Fibroblast of the aortic adventitia (primary cell): ENCODE measurements at places on chromosomes 5 and 9.

DNA sequence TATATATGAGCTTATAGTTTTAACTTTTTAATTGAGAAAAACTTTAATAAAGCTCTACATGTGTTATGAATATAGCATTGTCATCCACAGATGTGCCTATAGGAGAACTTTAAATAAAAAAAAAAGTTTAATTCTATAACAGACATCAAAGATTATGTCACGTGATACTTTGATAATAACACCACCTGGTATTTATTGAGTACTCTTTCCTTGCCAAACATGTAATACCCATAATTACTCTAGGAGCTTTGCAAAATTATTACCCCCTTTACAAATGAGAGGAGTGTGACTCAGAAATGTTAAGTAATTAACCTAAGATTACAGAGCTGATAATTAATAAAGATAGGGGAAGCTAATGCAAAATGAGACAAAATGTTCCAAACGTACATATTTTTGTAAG, 43.0 kb downstream of the ITGA2 start:
- no peak for DNase-seq

DNA sequence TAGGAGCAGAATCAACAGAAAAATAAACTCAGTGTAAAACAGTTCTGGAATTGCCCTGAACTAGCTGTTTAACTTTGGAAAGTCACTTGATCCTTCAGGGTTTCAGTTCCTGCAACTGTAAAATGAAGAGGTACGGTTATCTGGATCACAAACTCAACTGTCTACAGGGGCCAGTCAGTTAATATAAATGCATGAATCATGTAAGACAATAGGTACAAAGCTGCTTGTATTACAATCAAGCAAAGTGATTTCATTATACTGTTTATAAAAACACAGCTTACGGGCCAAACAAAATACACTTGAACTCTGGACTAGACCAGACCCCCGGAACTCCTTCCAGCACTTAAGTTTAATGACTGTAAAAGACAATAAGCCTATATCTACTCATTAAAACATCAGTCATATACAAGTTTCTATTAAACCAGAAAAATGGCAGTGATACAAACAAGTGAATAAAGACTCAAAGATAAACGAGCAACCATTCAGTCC, 73.0 kb downstream of the MRPS27 start:
- DNase-seq = peak; percentile 57

DNA sequence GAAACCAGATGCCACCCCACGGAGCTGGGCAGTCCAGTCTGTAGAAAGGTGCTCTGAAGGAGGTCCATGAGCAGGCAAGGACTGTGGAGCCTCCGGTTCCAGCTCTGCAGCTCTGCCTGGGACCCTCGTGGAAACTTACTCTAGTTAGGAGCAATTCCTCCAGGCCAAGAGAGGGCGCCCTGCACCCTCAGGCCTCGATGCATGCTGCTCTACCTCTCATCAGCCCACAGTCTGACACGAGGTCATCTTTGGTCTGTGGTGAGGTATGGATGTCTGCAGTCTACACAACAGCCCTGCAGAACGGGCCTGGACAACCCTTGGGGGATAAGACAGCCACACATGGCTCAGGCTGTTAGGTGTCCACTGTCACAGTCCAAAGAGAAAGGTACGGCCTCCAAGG, 50.6 kb upstream of the UBTD2 start:
- no peak for DNase-seq

DNA sequence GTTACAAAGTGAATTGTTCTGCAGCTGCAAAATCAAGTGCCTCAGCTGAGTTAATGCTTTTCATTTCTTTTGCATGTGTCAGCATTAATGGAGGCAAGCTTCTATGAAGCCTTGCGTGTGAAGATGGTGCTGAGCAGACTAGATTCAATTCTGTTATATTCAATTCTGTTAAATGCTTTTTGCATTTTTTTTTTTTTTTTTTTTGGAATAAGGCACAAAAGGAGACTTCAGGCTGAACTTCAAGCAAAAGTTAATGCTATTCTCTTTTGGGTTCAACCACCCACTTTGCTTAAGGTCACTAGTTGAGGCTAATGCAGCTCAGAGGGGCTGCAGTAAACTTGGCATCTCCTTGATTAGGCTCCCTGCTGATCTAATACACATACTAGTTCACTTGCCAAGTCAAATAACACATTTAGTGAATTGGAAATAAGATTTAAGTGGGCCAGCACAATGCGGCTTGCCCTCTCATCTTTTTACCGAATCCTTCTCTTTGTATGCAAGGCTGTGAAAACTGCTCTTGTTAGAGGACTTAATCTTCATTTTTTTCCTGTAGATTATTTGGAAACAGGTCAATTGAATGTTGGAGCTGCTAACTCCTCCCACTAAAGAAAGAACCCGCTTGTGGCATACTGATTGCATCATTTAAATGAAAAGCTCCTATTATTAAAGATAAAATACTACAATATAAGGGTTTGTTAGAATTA, 1020.2 kb downstream of the NR2F1-AS1 start:
- peak; percentile 78 for DNase-seq

GRCh38 chr9:129108805-129109536, 1.6 kb downstream of the CRAT start:
- DNase-seq = no peak

- DNase-seq = no peak
Measured at GRCh38 chr9:132991351-132992300, 13.1 kb downstream of the GFI1B start.

GRCh38 chr9:27835746-27836145, 262.5 kb upstream of the C9orf72 start:
- no peak for DNase-seq

DNA sequence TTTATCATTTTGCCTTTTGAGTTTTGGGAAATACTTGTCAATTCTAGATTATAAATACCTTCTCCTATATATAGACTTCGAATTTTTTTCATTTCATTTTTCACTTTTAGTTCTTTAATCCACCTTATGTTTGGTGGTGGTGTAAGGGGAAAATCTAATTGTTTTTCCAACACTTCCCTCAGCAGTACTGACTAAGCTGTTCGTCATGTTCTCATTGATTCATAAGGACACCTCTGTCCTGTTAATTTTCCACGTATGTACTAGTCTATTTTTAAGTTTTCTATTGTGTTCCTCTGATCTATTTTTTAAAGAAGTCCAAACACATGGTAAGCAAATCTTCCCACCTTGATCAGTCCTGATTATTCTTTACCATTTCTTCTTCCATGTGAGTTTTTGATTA, 254.2 kb downstream of the SYK start:
- DNase-seq = no peak

GRCh38 chr9:15104826-15105420, 194.7 kb upstream of the FREM1 start:
- peak; percentile 52 for DNase-seq

DNA sequence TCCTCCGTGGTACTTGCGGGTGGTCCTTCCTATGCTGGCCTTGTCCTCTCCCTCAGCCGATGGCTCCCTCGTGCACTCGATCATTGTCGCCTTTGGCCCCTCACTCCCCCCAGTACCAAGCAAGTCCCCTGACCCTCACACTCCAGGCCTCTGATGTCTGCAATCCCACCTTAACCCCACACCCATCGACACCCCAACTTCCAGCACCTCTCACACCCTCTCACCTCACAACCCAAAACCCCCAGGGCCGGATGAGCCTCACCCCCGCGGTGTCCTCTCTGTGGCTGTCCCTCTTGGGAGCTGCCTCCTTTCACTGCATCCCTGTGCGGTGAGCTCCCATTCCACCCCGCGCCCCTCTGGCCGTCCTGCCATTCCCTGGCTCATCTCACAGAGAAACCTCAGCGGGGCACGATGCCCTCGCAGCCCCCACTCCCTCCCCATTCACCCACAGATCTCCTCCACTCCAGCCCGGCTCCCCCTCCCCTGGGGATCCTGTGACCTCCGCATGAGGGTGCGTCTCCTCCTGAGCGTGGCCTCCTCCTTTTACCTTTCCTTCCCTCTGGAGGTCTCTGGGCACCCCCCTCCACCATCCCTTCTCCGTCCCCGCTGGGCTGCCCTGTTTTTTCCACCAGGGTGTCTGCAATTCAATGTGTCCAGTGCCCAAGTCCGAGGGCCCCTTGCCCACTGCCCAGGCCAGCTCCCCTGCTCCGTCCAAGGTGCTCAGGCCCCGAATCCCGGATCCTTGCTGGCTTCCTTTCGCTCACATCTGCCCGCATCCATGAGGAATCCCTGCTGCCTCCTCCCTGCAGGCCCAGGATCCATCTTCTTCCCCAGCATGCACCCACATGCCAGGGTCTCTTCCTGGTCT, 15.8 kb upstream of the RNU6ATAC start:
- no peak for DNase-seq

DNA sequence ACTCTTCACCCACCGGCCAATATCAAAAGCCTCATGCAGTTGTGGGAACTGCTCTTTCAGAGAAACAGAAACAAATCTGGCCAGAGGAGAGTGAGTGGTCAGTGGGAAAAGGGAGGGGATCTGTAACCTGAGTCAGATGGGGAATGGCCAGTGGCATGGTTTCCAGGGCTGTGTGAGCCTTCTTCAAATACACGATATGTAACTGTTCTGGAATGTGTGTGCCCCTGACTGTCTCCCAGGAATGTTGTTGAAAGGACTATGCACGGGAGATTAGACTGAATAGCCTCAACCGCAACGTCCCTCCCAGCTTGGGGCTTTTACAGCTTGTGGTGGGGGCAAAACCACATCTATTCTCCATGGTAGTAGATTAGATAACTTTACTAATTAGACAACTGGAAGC, 60.8 kb downstream of the SH3TC2 start:
- peak; percentile 98 for DNase-seq

DNA sequence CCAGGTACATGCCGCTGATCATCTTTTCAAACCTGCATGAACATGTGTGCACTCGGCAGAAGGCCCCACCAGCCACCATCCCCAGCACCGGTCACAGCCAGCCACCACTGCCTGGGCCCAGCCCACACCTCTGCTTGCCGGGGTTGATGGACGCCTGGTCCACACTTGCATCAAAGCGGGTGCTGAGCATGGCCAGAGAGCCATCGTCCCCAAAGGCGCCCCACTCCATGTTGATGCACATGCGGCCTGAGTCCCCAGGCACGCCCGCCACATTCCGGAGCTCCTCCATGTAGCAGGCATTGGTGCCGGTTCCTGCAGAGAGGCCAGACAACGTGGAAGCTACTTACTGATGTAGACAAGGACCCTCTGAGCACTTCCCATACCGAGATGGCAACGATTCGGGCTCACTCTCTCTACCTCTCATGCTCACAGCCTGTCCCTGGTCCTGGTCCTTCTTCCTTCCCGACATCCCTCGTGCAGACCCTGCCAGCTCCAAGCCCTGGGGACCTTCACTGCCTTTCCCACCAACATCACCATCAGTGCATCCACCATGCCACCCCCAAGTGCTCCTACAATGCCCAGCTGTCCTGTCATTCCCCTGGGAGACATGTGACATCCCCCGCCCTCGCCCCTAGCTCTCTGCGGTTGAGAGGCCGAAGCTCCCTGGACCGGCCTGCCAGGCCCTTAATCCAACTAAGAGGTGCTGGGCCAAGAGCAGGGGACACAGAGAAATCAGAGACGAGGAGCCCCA, 17.2 kb downstream of the HK3 start:
- no peak for DNase-seq

DNA sequence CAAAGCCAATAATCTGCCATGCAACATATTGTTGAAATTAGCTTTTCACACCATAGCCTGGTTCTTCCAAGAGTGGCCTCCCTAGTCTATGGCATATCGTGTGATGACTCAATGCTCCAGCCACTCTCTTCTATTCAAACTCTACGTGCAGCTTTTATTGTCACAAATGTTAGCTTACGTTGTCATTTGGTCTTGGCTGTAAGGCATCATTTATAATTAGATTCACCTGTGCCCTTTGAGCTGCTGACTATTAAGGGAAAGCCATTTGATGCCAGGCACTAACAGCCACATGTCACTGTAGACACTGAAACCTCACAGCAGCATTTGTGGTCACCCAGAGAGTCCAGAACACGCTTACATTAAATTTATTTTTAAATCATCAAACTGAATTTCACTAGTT, 66.8 kb downstream of the APBA1 start:
- DNase-seq = no peak
